ENCODE measurements at places on chromosomes 12 and 14.

- DNase-seq = peak; percentile 1
These were observed at the start of gene GDF3 for GRCh38 chr12:7695566-7696197. Gene GDF3 (minus strand): TSS chr12:7695775. CDS start chr12:7695728, 47 bp downstream.

- DNase-seq = no peak
These were observed 118.8 kb downstream of the FOXN3 start for GRCh38 chr14:89298056-89298834.

- no peak for DNase-seq
These were observed 266.8 kb upstream of the SRRM4 start for GRCh38 chr12:118714500-118714899.

DNA sequence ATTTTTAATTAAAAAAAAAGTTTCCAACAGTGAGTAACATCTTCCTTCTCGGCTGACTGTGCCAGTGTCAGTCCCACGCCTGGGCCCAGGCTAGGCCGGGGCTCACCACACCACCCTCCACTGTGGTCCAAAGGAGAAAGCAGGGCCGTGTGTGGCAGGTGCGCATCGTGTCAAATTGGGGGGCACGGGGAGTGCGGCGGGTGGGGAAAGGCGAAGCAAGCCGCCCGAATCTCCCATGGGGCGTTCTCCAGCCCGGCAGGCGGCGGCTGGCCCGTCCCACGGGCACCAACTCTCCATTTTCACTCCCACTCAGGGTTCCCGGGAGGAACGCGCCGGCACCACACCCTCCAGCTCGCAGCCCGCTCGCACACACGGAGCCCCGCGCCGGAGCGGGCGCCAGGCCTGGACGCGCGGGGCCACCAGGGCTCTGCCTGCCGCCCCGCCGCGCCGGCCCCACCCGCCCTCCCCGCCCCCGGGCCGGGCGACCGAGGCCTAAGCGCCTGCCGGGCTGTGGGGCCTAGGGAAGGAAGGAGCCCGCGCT lies 604 bp downstream of the EEA1 start:
- DNase-seq = no peak

DNA sequence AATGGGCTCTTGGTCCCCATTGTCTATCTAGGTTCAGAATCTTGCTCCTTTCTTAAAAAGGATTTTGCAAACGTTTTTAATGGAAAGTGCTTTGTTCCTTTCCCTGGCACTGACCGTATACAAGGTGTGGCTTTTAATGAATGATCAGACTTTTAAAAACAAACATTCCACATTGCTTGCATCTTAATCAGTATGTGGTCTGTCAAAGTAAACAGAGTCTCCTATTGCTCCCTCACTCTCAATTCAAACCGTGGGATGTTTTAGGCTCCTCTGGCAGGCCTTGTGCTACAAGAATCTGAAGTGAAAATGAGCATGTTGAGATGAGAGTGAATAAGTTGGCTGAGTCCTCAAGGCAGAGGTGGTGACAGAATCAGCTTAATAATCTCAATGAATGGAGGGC lies 107.0 kb downstream of the VRK1 start:
- no peak for DNase-seq

- DNase-seq = no peak
These were observed 24.8 kb upstream of the PKP2 start for GRCh38 chr12:32921397-32921796.

GRCh38 chr14:22552001-22552826 lies 36.8 kb downstream of the DAD1 start:
- DNase-seq = no peak

GRCh38 chr14:105476831-105477659 lies 2.4 kb downstream of the CRIP2 start:
- no peak for DNase-seq

GRCh38 chr12:26822026-26822425 lies 11.0 kb downstream of the ITPR2 start:
- DNase-seq = no peak

- no peak for DNase-seq
These were observed 34.4 kb upstream of the PMCH start for GRCh38 chr12:102232036-102232435.

- DNase-seq = no peak
These were observed 43.4 kb downstream of the SAMD4A start for GRCh38 chr14:54610051-54610977.

- peak; percentile 49 for DNase-seq
These were observed 593 bp downstream of the CFL2 start for GRCh38 chr14:34713681-34714319.

DNA sequence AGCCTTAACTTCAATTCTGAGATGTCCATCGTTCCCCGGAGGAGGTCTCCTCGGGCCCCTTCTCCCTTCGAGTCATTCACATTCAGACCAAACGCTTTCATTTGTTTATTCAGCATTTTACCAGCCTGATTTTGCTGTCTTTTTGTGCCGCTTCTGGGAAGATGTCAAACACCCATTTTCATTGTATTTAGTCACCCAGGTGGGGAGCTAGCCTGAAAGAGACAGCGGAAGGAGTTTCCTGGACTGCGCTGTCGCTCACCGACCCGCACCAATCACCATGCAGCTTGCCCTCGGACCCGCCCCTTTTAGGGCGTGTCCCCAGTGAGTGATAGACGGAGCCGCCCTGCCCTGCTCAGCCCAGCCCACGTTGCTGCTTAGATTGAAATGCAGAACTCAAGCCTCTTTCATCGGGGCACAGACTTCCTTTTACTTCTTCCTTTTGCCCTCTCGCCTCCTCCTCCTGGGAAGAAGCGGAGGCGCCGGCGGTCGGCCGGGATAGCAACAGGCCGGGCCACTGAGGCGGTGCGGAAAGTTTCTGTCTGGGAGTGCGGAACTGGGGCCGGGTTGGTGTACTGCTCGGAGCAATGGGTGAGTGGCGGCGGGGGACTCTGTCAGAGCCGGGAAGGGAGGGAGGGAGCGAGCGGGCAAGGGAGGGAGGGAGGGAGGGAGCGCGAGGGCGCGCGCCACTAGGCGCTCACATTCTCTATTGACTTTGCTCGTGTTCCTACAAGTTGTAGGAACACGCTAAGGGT lies at the start of gene PAX9:
TSS of gene PAX9 (plus strand) at position 355 of the 752 bp plus-strand sequence. CDS start at position 585, 230 bp downstream.
- no peak for DNase-seq

DNA sequence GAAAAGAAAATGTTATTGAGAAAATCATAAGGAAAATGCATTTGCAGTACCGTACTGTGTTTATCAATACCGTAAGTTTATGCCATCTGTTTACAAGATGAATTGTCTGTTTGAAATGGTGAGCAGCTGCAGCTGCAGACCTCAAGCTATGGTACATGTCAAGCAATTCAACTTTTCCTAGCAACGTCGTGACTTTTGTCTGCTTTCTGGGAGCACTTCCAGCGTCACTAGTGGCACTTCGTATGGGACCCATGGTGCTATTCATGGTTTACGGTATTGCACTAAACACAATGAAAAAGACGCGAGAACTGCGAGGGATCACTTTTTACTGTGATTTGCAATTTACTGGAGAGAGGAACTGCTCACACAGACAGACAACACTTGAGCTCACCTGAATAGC lies 160.8 kb downstream of the UNC79 start:
- DNase-seq = peak; percentile 1

DNA sequence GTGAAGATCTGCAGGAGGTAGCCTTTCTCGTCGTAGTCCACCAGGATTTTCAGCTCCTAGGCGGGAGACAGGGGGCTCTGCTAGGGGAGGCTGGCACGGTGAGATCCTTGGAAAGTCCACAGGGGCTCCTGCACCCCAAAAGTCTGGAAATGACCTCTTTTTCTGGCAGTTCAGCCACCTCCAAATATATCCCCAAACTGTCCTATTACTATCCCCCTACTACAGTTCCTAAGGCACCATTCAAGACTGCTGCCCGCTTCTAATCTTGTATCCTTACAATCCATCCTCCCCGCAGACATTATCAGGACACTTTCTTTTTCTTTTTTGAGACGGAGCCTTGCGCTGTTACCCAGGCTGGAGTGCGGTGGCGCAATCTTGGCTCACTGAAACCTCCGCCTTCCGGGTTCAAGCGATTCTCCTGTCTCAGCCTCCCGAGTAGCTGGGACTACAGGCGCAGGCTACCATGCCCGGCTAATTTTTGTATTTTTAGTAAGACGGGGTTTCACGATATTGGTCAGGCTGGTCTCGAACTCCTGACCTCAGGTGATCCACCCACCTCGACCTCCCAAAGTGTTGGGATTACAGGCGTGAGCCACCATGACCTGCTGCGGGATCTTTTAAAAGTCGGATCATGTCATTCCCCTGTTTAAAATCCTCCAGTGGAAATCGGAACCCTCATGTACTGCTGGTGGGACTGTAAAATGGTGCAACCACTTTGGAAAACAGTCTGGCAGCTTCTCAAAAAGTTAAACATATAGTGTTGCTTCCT lies 18.5 kb downstream of the HPD start:
- no peak for DNase-seq

- DNase-seq = peak; percentile 49
These were observed 757 bp downstream of the SLC25A3 start for GRCh38 chr12:98594050-98594835.

GRCh38 chr14:30156571-30156970 lies 228.9 kb upstream of the PRKD1 start:
- no peak for DNase-seq

- no peak for DNase-seq
These were observed 3.9 kb upstream of the MTA1 start for GRCh38 chr14:105415481-105416428.

- DNase-seq = no peak
These were observed 142.9 kb upstream of the KITLG start for GRCh38 chr12:88723219-88723618.

DNA sequence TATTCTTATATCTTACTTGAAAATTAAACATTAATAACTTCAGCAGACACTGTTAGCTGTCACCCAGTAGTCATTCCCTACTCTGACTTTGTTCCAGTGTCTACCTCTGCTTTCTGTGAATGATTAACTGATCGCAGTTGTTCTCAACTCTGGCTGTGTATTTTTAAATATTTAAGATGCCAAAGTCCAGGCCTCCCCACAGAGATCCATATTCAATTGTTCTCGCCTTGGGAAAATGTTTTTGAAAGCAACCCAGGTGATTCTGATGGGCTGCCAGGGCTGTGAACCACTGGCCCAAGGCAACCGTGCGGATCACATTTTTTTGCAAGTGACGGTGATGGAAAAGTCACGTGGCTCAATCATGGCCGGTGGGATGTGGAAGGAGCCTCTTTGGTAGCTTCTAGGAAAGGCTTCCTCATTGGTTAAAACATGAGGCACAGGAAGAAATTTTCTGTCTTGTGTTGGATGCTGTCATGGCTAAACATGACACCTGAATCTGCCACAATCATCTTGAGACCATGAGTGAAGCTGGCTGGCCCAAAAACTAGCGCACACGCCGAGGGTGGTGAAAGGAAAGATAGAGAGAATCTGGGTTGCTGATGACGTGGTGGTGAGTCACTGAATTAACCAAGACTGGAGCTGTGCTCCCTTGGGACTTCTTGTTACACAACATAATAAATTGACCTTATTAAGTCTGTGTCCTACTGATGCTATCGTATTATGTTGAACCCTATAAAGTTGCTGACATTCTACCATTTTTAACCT lies 37.2 kb downstream of the RDH12 start:
- DNase-seq = no peak

GRCh38 chr14:90518941-90519256 lies 122.1 kb downstream of the CALM1 start:
- no peak for DNase-seq

DNA sequence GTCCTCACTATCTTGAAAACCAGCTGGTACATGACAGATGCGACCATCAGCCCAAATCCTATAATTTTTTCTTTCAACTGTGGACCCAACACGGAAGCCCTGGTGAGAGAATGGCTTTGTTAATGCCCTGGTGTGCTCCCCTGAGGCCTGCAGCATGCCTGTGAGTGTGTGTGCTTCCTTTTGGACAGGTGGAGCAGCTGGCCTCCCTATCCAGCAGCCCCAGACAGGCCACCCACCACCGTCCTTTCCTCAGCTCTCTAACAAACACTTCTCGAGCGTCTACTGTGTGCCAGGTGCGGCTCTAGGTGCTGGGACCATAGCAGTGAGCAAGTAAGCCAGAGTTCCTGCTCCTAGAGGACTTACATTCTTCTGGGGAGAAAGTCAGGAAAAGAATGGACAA lies 78.9 kb upstream of the GZMB start:
- no peak for DNase-seq

- no peak for DNase-seq
These were observed 850.3 kb upstream of the FOXG1 start for GRCh38 chr14:27916326-27916725.

DNA sequence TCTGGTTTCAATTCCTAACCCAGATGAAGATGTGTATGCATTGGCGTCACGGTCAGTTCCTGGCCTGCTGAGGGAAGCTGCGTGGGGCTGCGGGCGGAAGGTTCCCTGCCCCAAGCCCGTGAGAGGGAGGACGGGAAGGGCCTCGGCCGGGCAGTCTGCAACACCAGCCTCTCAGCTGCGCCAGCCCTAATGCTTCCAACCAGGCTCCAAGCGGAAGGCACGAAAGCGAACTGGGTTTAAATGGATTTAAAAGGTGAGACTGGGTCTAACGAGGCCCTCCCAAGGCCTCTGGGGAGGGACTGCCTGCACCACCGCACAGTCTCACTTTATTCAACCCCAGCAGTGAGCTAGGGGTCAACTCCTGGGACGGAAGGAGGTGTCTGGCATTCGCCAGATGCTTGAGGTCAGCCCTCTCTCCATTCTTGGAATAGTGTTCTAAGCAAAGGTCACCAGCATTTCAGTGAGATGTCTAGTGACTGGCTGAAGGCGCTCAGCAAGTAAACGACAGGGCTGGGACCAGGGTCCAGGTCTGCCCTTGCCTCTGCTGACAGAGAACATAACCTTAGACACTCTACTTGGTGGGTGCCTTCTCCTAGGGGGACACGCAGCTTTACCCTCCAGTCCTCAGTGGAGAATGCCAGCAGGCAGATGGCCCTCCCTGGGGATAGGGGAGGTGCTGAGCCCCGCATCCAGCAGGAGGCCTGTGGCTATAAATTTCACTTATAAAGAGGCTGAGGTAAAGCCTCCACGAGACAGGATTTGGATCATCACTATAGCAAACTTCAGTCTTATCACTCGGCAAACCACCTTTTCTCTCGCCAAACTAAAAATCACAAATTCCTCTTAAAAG lies 92.2 kb downstream of the PIWIL1 start:
- no peak for DNase-seq

GRCh38 chr12:95216711-95217376 lies 423 bp downstream of the FGD6 start:
- DNase-seq = no peak

GRCh38 chr12:117494833-117495655 lies 133.6 kb upstream of the NOS1 start:
- DNase-seq = no peak

DNA sequence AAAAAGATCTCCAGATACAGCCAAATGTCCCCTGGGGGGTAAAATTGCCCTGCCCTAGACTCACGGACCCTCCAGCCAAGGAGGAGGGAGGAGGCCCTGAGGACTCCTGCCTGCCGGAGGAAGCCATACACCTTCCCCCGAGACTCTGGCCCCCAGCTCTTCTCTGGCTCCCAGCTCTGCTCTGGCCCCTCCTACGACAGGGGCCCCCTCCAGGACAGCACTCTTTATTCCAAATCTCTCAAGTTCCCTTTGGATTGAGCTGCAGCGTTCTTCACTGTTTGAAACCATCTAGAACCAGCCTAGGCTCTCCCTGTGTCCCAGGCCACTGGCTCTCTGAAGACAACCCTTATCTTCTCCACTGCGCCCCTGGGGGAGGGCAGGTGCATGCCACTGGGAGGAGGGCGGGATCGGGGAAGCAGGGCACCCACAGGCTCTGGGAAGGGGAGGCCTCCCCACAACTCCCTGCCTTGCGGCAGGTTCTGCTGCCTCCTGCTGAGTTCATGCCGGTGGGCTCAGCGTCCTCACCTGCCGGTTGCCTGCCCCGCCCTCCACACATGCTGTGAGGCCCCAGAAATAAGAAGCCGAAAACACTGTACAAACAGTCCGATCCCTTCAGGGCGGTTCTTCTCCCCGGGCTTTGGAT lies 112.7 kb downstream of the DICER1 start:
- DNase-seq = no peak

Data from hippocampal formation (tissue), 2 donors.